ENCODE measurements at places on chromosomes 13 and 19.

DNA sequence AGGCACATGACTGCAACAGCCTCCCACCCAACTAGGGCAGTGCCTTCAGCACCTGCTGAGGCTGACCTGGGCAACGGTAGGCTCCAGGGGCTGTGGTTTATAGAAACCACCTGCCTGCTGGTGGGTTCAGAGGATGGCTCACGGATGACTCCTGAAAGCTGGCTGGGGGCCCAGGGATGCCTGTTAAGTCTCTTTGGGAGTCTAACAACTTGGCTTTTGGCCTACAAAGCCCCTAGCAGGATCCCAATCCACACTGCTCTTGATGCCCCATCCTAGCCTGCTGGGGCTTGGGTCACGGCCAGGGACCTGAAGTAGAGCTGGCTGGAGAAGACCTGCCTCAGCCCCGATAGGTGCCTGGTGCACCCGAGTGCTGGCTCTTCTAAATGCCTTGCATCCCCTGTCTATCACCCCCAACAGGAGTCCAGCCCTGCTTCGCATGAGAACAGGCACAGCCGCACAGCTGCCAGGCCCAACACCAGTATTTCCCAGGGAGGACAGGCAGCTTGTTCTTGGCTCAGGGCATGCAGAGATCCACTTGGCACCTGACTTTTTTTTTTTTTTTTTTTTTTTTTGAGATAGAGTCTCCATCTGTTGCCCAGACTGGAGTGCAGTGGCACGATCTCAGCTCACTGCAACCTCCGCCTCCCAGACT, 9.1 kb upstream of the EPHX3 start:
- no peak for DNase-seq

DNA sequence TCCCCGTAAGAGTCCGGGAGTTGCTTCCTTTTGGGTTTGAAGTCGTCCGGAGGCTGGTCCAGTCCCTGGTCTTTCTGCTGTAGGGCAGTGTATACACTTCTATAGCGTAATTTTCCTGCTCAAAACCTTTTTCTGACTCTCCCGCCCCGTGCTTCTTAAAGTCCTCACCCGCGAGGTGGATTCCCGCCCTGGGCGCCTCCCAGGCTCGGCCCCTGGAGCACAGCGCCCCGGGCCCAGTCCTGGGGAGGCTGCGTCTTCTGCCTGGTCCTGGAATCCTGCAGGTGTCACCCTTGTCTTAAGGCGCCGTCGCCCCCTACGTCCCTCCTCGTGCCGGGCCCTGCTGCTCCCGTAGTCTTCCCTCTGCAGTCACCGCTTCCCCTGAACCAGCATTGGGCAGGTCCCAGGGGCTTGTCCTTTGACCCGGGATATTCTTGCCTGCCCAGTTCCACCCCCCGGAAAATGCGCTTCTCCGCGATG, 34.4 kb upstream of the ZNF808 start:
- DNase-seq: no peak

DNA sequence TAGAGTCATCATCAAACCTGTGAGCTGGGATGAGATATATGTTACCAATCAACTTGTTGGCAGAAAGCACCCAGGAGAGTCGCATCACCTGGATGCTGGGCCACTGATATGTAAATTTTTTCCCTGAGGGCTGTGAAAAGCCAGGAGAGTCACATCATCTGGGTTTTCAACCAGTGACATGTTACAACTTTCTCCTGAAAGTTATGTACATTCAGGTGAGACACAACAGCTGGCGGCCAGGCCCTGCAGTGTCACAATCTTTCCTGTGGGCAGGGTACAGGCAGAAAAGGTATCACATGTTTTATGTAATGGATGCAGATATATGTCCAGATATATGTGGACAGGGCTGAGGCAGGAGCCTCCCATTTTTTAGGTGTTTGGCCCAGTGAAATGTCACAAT, 13.2 kb upstream of the ZNF724 start:
- DNase-seq: no peak

DNA sequence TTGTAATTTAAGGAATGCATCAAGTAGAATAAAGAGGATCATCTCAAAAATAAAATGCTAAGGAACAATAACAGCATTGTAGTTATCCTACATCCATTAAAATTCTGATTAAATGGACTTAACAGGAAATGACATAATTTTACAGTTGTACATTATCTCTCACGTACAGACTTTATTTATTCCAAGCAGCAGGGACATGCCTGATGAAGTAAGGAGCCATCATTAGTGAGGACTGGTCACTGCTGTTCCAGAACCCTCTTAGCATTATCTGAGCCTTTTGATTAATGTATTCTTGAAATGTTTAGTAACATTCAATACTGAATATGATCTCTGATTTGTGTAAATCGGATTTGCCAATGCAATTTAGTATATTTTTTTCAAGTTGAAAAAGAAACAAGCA, 516.1 kb downstream of the DACH1 start:
- no peak for DNase-seq

- DNase-seq: no peak
Measured at GRCh38 chr13:32278426-32278825, 36.7 kb downstream of the ZAR1L start.

GRCh38 chr19:5489551-5489950, 34.3 kb downstream of the ZNRF4 start:
- no peak for DNase-seq

GRCh38 chr13:113816946-113817859, 46.7 kb downstream of the GAS6 start:
- peak; percentile 80 for DNase-seq

- no peak for DNase-seq
Measured at GRCh38 chr19:29887442-29887855, 54.6 kb upstream of the URI1 start.

GRCh38 chr19:34982275-34982674, 17.8 kb upstream of the GRAMD1A start:
- no peak for DNase-seq

GRCh38 chr19:19268453-19269385, 4.4 kb downstream of the TM6SF2 start:
- no peak for DNase-seq

DNA sequence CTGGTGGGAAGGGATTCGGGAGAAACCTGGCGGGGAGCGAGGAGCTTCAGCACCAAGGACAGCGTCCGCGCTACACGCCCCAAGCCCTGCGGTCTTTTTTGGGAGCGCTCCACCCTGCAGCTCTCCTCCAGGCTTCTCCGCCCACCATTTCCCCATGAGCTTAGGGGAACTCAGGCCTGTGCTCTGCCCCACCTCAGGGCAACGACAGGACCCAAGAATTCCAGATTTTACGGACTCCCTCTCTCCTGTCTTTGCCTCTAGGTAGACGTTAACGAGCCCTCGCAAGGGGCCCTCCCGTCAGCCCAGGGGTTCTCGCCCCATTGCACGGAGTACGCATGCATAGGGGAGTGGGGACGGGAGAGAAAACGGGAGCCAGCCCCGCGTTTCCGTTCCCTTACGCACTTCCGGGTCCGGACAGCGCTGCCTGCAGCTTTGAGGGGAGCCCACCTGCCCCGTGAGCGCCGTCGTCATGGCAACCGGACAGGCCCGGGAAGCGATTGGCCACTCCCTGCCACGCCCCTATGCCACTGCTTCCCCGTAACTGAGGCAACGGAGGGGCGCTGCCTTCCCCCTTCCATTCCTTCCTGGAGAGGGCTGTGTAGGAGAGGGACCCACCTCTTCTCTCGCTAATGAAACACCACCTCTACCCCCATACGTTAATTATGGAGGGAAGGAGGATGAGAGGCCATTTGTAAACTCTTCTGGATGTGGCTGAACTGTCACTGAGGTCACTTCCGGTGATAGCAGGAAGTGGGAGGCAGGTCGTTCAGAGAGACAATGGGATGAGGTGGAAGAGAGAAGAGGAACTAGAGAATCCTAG, 20.8 kb downstream of the NOVA2 start:
- peak; percentile 20 for DNase-seq

GRCh38 chr13:38941353-38941945, 49.2 kb downstream of the STOML3 start:
- no peak for DNase-seq

DNA sequence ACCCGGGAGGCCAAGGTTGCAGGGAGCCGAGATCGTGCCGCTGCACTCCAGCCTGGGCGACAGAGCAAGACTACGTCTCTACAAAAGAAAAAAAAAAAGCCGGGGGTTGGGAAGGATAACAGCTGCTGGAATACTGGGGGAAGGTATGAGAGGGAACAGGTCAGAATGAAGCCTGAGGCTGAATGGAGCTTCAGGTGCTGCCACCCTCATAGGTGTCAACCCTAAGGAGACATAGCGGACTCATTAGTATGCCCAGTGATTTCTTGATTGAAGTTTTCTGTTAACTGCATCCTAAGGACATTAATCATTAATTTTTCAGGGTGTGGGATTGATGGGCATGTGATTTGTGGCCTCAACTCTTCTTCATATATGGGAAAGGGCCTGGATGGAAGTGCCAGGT, 6.0 kb downstream of the SMARCA4 start:
- DNase-seq: no peak

- DNase-seq: no peak
Measured at GRCh38 chr19:13689085-13689484, 75.2 kb upstream of the MRI1 start.

- DNase-seq: no peak
Measured at GRCh38 chr19:37845932-37846331, 60.5 kb downstream of the WDR87 start.

DNA sequence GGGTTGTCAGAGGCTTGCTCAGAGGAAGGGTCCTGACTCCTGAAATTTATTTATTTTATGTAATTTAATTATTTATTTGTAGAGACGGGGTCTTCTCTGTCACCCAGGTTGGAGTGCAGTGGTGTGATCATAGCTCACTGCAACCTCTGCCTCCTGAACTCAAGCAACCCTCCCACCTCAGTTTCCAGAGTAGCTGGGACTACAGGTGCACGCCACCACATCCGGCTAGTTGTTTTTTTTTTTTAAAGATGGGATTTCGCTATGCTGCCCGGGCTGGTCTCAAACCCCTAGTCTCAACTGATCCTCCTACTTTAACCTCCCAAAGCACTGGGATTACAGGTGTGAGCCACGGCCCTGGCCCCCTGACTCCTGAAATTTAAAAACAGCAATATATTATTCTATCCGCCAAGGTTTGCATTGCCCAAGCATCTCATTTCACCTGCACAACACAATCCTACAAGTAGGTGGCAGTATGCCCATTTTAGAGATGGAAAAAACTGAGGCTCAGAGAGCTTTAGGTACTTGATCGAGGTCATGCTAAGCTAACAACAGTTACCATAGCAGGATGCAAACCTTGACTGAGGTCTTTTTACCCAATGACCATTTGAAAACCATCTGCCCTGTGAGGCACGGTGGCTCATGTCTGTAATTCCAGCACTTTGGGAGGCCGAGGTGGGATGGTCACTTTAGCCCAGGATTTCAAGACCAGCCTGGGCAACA, 18.1 kb downstream of the ARHGEF18 start:
- no peak for DNase-seq

DNA sequence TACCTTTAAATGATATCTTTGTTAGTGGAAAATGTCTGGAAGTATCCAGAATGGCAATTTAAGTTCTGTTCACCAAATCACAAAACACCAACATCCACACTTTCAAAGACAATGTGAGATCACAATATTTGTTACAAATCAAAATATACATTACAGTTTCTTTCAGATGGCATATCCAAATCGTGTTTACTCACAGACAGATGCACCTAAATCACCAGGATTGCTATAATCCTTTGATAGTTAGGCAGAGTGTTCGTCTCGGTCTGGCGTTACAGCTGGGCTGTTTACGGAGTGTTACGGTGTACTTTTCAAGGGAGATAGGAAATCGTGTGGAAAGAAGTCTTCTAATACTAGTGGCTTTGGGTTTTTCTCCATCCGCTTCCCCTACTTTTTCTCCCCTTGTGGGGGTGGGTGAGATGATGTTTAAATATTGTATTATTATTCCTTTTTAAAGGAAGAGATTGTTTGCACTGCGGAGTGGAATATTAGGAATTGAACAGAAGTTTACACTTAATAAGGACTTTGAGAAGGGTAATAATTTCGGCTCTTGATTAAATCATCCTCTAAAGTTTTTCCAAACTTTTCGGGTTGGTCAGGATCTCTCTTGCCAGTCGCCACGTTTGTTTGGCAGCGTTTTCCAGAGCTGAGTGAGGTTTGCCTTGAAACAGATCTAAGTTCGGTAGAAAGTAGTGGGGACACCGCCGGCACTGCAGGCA, 1.8 kb downstream of the MAB21L1 start:
- no peak for DNase-seq

- DNase-seq: no peak
Measured at GRCh38 chr13:103203735-103204330, 137.6 kb upstream of the SLC10A2 start.

GRCh38 chr13:93004919-93005318, 221.7 kb upstream of the GPC6 start:
- DNase-seq: no peak

DNA sequence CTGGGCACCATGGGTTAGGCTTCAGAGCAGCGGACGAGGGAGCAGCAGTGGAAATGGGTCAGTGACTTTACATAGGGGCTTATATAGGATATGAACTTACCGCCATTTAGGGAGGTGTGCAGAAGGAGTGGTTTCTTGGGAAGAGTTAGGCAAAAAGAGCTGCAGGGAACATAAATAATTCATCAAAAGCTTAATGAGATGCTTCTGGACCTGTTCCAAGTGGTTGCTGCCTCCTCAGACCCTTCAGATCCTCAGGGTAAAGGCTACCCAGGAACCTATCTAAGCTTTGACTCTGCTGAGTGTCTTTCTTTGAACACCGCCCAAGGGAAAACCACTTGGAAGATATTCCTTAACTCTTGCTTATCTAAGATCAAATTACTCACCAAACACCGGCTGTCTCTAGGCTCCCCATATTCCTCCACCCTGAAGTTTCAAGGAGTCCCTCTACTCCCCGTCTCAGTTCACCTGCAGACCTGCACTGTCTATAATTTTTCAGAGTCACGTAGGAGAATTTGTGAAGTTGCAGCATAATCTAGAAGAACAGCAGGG, at the start of gene IGFL4:
Gene IGFL4 (minus strand): TSS at position 51 of the 549 bp plus-strand sequence. CDS start 40 bp downstream, at position 11.
- no peak for DNase-seq

DNA sequence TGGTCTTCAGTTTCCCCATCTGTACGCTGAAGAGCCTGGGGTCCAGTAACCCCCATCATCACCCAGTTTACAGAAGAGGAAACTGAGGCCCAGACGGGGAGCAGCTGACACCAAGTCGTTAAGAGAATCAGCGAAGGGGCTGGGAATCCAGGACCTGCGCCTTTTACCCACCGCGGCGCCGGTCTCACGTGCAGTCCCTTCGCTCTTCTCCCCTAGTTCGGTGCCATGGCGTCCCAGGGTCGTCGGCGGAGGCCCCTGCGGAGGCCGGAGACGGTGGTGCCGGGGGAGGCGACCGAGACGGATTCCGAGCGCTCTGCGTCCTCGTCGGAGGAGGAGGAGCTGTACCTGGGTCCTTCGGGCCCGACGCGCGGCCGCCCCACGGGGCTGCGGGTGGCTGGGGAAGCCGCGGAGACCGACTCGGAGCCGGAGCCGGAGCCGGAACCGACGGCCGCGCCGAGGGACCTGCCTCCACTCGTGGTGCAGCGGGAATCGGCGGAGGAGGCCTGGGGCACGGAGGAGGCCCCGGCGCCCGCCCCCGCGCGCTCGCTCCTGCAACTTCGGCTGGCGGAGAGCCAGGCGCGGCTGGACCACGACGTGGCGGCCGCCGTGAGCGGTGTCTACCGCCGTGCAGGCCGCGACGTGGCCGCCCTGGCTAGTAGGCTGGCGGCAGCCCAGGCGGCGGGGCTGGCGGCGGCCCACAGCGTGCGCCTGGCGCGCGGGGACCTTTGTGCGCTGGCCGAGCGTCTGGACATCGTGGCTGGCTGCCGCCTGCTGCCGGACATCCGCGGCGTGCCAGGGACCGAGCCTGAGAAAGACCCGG, 698 bp downstream of the BLOC1S3 start:
- DNase-seq: no peak
